ENCODE measurements at places on chromosomes 3 and 15. TPM values are rescaled to one million over a fixed set of nuclear protein-coding genes. Genes with fewer than 3 reads are reported as not detected.

SLC28A1 gene
- total RNA-seq: not detected

GP9 gene
- 0.42 TPM for total RNA-seq

CX3CR1 gene
- total RNA-seq: 0.25 TPM

DNA sequence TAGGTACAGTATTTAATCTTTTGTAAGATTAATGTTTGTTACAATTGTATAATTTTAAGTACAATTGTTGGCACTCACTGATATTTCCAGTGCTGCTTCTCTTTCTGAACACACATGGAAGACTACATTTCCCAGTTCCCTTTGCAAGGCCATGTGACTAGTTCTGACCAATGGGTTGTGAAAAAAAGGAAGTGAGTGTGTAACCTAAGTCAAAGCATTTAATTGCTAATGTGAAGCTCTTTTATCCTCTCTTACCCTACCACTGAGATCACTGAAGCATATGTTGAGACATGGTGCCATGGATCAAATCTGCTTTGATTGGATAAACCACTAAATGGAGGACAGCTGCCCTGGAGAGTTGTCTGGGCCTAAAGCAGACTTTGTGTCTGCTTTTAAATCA is 83.9 kb upstream of the PLXND1 start:
- DNase-seq: peak; percentile 17
- H3K27me3 ChIP-seq: no peaks in the 10 kb centered on the region
- peak overlapping the region; percentile 75 for H3K27ac ChIP-seq
- H3K4me3 ChIP-seq: no peak overlapping the region

DNA sequence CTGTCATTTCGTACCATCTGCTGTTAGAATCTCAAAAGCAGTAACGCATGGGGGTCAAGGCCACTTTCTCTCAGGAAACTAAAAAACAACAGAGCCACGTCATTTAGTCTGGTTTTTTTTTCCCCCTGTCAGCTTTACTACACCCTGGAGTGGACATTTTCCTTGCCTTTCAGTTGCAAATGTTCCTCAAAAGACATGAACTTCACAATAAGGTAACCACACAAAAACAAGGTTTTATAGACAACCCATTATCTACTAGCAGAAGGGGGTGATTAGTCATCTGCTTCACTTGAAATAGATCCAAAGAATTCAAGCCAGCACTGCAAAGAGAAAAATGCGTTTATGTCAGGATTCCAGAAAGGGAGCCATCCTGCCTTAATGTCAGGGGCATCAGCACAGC is 171.8 kb upstream of the CDIN1 start:
- no peaks in the 10 kb centered on the region for H3K36me3 ChIP-seq
- no peaks in the 10 kb centered on the region for H3K27me3 ChIP-seq
- H3K27ac ChIP-seq: no peak overlapping the region

- no peak overlapping the region for H3K4me3 ChIP-seq
- H3K36me3 ChIP-seq: no peaks in the 10 kb centered on the region
- H3K27me3 ChIP-seq: no peaks in the 10 kb centered on the region
- peaks cover 46% of the 10 kb centered on the region for H3K4me1 ChIP-seq
- H3K27ac ChIP-seq: peak overlapping the region; percentile 94
Observed at GRCh38 chr15:82798531-82799166, 7.2 kb downstream of the FSD2 start.

DNA sequence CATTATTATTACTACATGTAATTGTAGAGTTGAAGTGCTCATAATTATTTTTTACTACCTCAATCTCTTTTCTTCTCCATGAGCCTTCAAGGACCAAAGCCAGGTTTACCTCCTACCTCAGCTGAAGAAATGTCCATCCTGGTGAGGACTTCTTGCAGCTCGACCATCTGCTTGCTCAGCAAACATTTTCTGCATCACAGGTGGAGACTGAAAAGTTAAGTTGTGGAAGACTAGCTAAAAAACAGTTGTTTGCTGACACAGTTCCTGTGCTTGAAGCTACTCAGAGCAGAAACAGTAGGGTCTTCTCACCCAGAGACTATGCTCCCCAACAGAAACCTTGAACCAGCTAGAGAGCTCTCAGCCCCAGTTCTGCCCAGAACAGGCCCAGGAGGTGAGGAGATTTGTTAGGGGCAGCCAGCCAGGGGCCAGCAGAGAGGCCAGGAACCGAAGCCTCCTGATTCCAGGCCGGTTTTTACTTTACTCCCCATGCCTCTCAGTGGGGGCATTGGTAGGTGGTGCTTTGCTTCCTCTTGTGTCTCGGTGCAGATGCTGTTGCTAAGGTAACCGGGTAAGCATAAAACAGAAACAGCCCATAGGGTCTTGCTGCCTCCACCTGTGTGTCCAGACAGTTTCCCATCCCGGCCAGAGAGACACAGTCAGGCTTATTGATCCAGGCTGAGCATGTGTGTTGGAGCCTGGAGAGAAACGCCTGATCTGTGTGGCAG is 54.9 kb downstream of the CCNL1 start:
- H3K27me3 ChIP-seq: no peaks in the 10 kb centered on the region
- no peaks in the 10 kb centered on the region for H3K36me3 ChIP-seq
- H3K27ac ChIP-seq: no peak overlapping the region
- H3K4me1 ChIP-seq: no peaks in the 10 kb centered on the region
- no peak overlapping the region for H3K4me3 ChIP-seq
- DNase-seq: no peak

DNA sequence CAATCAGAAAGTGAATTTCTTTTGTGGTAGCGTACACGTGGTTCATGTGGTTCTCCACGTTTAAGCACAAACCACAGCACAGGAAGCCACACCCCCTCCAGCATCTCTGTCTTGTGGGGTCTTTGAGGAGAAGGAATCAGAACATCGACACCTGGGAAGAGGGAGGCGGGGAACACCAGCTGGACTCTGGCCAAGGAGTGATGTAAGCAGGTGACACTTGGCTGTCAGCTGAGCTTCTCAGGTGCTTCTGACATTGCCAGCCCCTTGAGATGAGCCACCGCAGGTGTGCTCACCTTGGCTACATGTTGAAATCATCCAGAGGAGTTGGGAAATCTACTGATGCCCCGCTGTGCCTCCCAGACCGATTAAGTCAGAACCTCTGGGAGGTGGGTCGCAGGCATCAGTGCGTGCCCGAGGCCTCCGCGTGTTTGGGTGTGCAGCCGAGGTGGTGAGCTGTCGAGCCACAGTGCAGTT is 85.0 kb downstream of the FAM81A start:
- no peaks in the 10 kb centered on the region for H3K4me1 ChIP-seq
- H3K27ac ChIP-seq: no peak overlapping the region
- H3K4me3 ChIP-seq: no peak overlapping the region
- no peaks in the 10 kb centered on the region for H3K27me3 ChIP-seq
- no peaks in the 10 kb centered on the region for H3K36me3 ChIP-seq

- H3K4me1 ChIP-seq: no peaks in the 10 kb centered on the region
- H3K27ac ChIP-seq: no peak overlapping the region
- no peak for DNase-seq
- H3K4me3 ChIP-seq: no peak overlapping the region
- no peaks in the 10 kb centered on the region for H3K36me3 ChIP-seq
Observed at GRCh38 chr3:94453864-94454263, 391.0 kb downstream of the NSUN3 start.

DNA sequence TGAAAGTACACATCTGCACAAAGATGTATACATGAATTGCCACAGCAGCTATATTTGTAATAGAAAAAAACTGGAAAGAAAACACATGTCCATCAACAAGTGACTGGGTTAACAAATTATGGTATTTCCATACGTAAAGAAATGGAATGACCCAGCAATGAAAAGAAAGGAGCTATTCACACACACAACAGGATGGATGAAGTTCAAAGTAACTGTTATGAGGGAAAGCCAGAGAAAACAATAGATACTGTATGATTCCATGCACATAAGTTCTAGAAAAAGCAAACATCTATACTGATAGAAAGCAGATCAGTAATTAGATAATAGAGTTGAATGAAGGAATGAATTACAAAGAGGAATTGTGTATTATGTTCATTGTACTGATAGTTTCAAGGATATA is 152.0 kb downstream of the SCAPER start:
- H3K4me1 ChIP-seq: no peaks in the 10 kb centered on the region
- DNase-seq: no peak
- no peaks in the 10 kb centered on the region for H3K36me3 ChIP-seq
- H3K27me3 ChIP-seq: no peaks in the 10 kb centered on the region
- H3K27ac ChIP-seq: no peak overlapping the region

DNA sequence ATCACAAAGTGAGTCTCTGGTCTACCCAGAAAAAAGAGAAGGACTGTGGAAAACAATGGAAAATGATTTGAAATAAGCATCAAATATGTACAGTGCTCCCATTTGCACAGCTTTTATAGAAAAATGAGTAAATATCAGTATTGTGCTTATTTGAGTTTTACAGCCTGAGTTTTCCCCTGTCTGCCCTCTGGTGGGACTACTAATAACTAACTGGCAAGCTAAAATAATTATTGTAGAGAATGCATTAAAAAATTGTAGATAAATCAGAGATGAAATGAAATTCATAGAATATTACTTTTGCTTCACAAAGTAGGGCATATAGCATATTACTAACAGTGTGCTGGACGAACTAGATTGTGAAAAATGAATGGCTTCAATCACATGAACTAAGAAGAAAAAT is 287.1 kb downstream of the NAALADL2 start:
- H3K27ac ChIP-seq: no peak overlapping the region
- no peaks in the 10 kb centered on the region for H3K27me3 ChIP-seq
- H3K4me1 ChIP-seq: peaks cover 6% of the 10 kb centered on the region

- no peaks in the 10 kb centered on the region for H3K27me3 ChIP-seq
- no peak overlapping the region for H3K27ac ChIP-seq
- H3K4me1 ChIP-seq: peaks cover 12% of the 10 kb centered on the region
- no peak overlapping the region for H3K4me3 ChIP-seq
- no peaks in the 10 kb centered on the region for H3K36me3 ChIP-seq
Observed at GRCh38 chr3:134904241-134904771, 109.2 kb downstream of the EPHB1 start.

- no peaks in the 10 kb centered on the region for H3K36me3 ChIP-seq
- no peak overlapping the region for H3K27ac ChIP-seq
- no peak overlapping the region for H3K4me3 ChIP-seq
- no peaks in the 10 kb centered on the region for H3K4me1 ChIP-seq
- no peaks in the 10 kb centered on the region for H3K27me3 ChIP-seq
Observed at GRCh38 chr3:118128886-118129285, 905.8 kb downstream of the IGSF11 start.

- no peaks in the 10 kb centered on the region for H3K4me1 ChIP-seq
- no peaks in the 10 kb centered on the region for H3K27me3 ChIP-seq
- no peak overlapping the region for H3K27ac ChIP-seq
- H3K36me3 ChIP-seq: no peaks in the 10 kb centered on the region
- no peak overlapping the region for H3K4me3 ChIP-seq
Observed at GRCh38 chr3:185729337-185730055, 95.3 kb downstream of the IGF2BP2 start.

DNA sequence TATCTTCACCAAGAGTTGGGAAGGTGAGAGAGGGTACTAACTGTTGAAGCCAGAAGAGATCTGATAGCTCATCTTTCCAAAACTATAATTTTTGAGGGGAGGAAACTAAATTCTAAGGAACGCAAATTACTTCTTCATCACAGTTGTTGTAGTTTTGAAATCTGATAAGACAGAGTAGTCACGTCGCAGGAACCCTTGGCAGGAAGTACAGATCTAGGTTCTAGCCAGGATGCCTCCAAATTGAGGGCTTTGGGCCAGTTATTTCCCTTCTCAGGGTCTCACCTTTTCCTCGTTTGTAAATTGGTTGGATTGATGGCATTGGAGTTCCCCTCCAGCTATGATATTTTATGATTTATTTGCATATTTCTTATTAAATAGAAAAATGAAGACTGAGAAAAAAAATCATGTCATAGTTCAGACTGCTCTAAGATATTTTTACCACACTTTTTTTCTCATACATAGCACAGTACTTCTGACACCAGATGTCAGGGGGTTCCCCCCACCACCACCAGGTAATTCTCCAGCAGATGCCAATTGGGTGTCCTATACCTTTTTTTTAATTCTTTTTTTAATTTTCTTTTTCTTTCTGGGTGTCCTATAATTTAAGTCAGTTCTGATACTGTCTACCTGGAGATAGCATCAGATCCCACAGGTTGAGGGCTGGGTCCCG is 32.3 kb upstream of the APH1B start:
- peaks cover 21% of the 10 kb centered on the region for H3K4me1 ChIP-seq
- DNase-seq: no peak
- H3K27me3 ChIP-seq: no peaks in the 10 kb centered on the region

DNA sequence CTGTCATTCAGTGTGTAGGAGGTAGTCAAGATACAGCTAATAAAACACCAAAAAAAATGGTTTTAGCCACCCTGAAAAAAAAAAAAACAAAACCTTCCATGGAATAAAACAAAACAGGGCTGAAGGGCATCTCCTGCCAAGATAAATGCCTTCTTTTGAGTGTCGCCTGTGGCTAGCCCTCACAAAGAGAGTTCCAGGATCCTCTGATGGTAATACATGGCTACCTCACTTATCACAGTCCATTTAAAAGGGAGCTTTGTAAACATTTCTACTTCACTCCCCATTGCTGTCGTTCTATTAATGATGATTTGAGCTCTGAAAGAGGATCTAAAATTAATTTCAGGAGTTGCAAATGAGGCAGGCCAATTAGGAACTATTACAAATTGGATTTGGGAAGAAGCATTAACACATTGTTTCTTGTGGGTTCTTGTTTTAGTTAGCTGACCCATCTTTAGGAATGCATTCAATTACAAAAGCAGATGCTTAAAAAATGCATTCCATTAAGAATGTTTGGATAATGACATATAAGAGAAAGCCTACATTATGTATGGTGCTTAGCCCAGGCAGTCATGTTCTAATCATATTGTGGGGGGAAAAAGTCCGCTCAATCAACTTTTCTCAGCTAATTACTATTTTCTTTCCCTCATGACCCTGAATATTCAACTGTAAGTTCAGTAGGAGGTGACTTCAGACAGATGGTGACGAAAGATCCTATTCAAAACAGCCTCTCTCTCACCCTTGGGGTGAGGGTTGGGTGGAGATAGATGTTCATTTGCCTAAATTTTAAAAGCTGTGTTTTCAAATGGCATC is 255.1 kb upstream of the WNT5A start:
- no peaks in the 10 kb centered on the region for H3K36me3 ChIP-seq
- H3K27me3 ChIP-seq: no peaks in the 10 kb centered on the region
- DNase-seq: no peak
- no peak overlapping the region for H3K4me3 ChIP-seq
- no peak overlapping the region for H3K27ac ChIP-seq
- H3K4me1 ChIP-seq: no peaks in the 10 kb centered on the region
